ENCODE measurements at places on chromosomes 7 and 10.

- DNase-seq: no peak
Observed at GRCh38 chr10:73083221-73083620, 13.4 kb downstream of the P4HA1 start.

- DNase-seq: no peak
Observed at GRCh38 chr7:107318523-107319160, 149.8 kb downstream of the HBP1 start.

DNA sequence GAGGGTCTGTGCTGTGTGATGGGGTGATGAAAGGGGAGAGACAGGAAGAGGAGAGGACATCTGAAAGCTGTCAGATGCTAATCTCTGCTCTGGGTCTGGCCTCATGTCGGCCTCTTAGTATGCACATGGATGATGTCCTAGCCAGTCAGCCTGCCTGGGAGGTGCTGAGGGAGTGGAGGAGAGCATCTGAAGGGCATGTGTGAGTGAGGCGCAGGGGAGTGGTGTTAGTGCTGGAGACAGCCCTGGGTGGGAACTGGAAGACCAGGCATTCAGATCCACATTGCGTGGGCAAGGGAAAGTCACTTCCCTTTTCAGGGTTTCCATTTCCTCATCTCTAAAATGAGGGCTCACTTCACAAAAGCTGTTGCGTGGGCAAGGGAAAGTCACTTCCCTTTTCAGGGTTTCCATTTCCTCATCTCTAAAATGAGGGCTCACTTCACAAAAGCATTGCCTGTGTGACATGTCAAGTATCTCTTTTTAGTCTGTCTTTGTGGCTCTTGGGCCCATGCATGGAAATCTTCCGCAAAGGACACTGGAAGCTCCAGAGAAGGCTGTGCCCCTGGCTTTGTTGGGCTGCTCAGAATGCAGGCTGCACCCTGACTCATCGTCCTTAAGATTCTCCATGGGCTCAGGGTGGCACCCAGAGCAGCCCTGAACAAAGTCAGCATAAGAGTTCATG, 10.0 kb downstream of the SFTPD start:
- DNase-seq: no peak

DNA sequence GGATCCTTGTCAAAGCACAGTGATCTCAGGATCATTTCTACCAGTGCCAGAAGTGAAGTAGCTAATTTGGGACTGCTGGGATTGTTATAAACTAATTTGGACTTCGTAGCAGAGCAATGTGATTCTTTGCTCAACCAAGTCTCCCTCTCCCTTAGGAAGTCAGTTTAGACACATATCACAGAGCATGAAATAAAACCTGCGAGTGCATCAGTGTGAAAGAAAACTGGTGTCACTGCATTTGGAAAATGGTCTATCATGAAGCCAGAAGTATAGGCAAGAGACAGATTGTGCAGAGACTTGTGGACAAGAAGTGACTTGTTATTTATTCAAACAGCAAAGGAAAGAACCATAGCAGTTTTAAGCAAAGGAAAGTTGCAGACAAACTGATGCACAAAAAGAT, 560.5 kb upstream of the NRG3 start:
- DNase-seq: no peak

- no peak for DNase-seq
Observed at GRCh38 chr10:70600512-70601395, 1.8 kb downstream of the PRF1 start.

DNA sequence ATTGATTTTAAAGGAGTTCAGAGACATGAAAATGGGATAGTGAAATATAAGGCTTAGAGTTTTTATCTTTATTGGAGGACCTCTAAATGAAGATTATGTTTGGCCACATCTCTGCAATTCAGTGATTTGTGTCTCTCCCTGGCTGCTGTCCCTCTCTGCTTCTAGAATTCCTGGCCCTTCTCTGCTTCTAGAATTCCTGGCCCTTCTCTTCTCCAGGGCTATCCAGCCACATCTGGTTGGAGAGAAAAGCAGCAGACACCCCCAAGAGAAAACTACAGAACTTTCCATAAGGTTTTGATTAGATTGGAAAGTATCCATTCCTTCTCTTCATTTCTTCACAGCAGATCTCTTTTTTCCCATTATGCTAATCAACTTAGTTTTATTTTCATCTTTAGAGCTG, 135.5 kb downstream of the NPY start:
- no peak for DNase-seq

DNA sequence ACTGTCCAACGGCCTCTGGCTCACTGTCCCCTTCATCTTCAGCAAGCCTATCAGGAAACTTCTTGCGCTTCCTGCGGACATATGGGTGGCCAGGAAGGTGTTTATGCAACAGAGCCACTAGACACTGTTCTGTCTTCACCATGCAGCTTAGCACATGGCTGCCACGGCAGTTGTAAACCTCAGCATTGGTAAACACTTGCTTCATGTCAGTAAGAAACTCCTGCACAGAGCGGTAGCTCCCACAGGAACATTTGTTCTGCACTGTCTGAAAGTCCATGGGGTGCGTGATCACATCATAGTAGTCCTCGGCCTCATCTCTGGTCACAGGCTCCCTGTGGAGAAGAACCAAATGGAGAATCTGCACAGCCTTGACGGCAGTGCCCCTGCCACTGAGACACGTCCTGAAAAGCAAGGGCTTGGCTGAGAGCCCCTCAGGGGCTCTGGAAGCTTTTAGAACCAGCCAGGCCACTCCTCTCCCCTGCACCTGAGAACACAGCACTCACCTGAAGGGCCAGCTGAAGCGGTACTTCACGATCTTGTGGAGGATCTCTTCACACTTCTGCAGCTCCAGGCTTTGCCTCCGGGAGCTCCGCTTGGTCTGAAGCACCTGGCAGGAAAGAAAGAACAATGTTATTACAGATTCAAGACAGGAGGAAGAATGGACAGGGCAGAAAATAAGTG, 8.8 kb downstream of the FZD9 start:
- no peak for DNase-seq

- no peak for DNase-seq
Observed at GRCh38 chr10:56831681-56832080, 470.6 kb upstream of the ZWINT start.

- DNase-seq: no peak
Observed at GRCh38 chr10:17599089-17599488, 18.1 kb downstream of the HACD1 start.

DNA sequence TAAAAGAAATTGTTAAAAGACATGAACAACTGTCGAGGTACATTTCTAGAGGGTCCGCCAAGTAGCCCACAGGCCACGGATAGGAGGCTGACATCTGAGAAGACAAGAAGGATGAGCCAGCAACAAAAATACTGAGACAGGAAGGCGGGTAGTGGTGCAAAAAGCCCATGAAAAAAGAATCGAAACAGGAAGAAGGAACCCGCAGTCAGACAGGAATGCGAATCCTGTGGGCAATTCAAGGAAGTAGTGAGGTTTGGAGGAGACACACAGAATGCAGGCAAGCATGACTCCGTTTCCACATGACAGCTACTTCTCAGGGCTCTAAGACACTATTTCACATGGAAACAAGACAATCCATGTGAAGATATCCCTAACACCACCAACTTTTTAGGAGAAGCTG, 125.2 kb downstream of the DOCK4 start:
- DNase-seq: no peak

GRCh38 chr7:28069807-28070206, 110.8 kb downstream of the JAZF1 start:
- no peak for DNase-seq

DNA sequence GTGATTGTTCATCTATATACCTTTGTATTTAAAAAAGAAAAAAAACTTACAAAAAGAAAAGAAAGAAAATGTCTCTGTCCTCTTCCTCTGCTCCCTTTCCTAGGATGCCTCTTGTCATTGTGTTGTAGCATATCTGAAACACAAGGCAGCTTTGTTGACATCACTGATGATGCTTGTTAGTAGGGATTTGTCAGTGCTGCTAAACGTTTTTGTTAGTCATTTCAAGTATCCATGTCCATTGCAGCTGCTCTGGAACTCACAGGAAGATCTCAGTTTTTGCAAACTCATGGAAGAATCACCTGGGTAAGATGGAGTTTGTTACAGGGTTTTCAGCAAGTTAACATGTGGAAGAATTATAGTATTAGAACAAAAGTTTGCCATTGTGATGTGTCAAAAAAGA, 123.6 kb downstream of the CCSER2 start:
- no peak for DNase-seq

DNA sequence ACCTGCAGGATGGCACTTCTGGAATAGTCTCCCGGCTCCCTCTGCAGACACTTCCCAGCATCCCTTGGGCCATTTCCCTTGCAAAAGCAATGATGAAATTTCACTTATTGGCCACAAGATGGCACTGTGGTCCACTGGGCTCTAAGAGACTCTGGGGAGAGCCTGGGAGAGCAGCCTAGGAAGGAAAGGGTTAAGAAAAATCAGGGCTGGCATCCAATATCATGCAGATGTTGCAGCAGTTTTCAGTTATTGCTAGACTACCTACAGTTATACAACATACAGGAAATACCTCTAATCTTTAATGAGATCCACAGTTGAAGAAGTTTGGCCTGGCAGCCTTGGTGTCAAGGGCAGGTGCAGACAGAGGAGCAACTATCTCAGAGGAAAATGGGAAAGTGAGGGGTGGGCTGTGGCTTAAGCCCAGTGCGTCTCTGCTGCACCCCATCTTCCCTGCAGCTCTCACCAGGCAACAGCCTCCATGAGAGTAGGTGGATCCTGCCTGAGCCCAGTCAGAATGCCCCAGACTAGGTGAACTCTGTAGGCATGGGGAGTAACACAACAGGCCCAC, 100.2 kb upstream of the PRSS58 start:
- no peak for DNase-seq

DNA sequence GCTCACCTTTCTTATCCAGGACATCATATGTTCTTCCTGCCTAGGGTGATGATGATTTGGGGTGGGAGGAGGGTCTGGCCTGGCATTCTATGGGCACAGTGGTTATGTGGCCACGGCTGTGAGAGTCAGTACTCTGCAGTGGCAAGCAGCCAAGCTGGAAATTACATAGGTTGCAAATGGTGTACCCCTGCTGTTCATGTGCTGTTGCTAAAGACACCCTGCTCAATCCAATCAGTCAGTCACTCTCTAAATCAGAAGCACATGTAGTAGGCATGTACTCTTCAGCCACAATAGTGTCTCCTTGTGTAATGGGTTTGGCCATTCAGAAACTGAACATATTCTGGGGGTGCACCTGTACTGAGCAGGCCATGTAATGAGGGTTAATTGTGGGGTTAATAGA, 449.1 kb upstream of the ANKRD30A start:
- DNase-seq: no peak

GRCh38 chr7:105102557-105103352, 88.8 kb downstream of the KMT2E start:
- DNase-seq: no peak

DNA sequence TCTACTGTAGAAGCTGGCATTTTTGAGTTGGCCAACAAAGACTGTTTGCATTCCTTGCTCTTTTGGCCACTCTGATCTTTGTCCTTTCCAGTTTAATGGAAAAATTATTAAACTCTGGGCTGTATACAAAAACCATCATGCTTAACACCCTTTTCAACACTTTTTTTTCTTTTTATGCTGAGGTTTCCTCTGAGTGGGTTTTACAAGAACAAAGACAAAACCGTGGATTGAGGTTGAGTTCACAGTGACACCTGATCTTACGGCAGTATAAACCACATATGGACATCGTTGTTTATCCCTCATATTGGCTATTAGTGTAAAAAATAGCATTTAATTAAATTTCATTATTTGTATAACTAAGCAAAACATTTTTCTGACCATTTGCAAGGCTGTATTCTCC, 21.8 kb downstream of the MGAM start:
- DNase-seq: no peak

- no peak for DNase-seq
Observed at GRCh38 chr10:103145860-103146466, 47.1 kb downstream of the NT5C2 start.

GRCh38 chr7:139701908-139702307, 75.9 kb downstream of the HIPK2 start:
- DNase-seq: no peak

DNA sequence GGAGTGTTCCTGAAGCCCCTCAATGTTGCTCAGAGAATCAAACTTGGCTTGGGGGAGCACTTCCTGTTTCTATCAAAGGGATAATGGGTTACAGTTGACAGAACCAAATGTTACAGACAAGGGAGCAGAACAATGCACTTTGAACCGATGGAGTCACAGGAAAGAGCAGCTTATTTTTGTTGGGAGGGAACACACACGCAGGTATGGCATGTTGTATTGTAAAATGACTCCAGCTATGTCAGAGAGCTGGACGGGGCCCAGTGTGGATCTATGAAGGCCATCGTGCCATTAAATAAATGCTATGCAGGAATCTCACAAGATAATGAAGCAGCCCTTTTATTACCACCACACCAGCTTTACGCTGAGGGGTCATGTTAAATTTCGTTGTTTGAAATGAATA, 35.1 kb downstream of the RHOBTB1 start:
- DNase-seq: no peak

- no peak for DNase-seq
Observed at GRCh38 chr10:78579995-78580394, 488.8 kb upstream of the ZMIZ1 start.

- DNase-seq: no peak
Observed at GRCh38 chr10:47190802-47191450, 109.1 kb upstream of the GDF10 start.

- DNase-seq: no peak
Observed at GRCh38 chr10:58399410-58399809, 14.2 kb downstream of the TFAM start.

DNA sequence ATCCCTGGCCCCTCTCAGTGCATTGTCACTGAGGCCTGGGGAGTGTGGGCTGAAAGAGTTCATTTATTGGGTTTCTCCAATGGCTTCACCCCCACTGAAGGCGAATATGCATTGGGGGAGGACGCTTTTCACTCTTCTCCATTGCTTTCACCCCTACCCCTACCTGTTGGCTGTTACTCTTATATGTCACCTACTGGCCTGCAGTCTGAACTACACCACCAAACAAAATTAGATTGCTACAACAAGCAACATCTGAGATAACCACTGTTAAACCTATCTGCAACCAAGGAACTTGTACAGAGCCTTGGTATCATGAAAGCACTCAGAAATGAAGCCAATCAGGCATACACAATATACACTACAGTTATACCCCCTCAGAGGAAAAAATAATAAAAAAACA, 203.7 kb downstream of the REEP3 start:
- no peak for DNase-seq

DNA sequence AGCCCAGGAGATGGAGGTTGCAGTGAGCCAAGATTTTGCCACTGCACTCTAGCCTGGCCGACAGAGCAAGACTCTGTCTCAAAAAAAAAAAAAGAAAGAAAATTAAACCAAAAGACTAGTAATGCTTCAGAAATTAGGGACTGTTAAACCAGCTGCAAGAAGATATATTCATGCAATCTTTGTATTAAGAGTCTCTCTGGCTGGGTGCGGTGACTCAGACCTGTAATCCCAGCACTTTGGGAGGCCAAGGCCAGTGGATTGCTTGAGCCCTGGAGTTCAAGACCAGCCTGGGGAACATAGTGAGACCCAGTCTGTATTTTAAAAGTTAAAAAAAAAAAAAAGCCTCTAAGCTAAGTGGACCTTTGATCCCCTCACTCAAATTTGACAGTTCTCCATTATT, 2.5 kb upstream of the HNRNPF start:
- DNase-seq: no peak

DNA sequence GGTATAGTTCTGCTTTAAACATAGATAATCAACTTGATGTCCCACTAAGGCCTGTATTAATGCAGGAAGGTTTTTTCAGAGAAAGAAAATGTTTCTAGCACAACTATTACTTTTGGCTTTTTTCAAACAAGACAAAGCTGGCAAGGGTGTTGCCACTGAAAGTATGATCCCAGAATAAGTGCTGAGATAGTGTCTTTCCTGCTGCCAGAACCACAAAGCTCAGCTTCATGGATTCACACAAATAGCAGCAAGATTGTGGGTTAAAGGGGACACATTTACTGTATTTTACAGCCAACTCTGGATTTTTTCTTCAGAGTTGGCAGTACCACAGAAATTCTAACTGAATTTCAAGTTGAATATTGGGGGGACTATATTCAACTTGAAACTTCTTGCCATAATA, 4.3 kb downstream of the NCOA4 start:
- no peak for DNase-seq
